ENCODE measurements at places on chromosomes 2 and 18.

DNA sequence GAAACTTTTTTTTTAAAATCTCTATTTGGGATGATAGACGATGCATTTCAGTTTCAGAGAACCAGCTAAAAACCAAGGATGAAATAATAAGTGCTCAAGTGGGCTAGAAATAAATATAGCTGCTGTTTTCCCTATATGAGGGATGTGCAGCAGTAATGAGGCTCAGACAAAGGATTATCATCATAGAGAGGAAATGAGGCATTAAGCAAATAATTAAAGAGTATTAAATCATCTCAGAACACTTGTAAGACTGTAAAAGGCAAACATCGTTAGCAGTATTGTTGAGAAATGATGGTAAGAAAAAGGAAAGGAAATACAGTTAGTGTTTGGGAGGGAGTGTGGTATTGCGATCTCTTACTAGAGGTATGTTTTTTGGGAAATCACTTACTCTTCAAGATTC is 233.5 kb downstream of the TGIF1 start:
- no peak for DNase-seq

DNA sequence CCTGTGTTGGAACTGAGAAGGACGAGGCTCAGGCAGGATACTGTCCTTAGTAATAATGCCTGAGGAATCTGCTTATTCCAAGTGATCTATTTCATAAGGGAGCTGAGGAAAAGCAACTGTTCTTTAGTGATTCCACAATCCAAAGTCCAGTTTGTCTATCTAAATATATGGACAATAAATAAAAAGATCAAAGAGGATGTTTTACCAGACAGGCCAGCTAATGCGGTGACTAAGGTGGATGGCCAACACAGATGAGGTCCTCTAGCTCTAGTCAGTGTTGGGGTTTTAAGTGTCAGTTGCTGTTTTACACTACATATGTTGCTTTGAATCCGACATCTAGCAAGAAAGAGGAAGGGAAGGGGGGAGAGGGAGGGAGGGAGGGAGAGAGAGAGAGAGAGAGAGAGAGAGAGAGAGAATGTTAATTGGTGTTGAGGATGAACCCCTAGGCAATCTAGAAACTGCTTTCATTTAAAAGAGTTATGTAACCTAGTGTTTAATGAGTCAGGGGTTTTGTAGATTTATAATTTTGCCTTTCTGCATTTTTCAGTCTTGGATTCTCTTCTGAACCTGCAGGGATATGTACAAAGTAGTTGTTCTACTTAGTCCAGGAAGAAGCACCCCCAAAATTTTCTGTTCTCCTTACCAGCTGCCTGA is 27.0 kb upstream of the SCN1A start:
- DNase-seq = no peak

DNA sequence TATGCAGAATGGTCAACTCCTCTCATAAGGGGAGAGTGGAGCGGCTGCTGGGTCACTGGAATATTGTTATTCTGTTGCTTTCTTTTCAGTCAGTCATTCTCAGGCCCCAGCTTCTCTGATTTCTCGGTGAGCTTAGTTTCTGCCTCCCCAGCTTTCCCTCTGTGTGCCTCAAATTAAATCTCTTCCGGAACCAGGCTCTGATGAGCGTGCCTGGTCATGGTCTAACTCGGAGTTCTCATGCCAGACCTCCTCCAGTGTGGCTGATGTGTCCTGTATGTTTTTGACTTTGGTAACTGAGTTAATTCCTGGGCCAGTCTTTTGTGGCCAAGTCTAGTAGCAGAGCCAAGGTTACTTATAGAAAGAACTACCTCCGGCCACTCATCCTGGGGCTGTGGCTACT is 4.9 kb upstream of the STK11IP start:
- no peak for DNase-seq

GRCh38 chr2:184215745-184216144 is 382.6 kb upstream of the ZNF804A start:
- DNase-seq = no peak

GRCh38 chr18:41864216-41864615 is 90.8 kb upstream of the PIK3C3 start:
- no peak for DNase-seq

All from activated naive CD8-positive, alpha-beta T cell treated with anti-CD3 and anti-CD28 coated beads, Interleukin-2, amount 50 U/mL, for 24 hours (primary cell).